Muscle of arm (tissue), 14 donors: ENCODE measurements at places on chromosomes 4 and X.

DNA sequence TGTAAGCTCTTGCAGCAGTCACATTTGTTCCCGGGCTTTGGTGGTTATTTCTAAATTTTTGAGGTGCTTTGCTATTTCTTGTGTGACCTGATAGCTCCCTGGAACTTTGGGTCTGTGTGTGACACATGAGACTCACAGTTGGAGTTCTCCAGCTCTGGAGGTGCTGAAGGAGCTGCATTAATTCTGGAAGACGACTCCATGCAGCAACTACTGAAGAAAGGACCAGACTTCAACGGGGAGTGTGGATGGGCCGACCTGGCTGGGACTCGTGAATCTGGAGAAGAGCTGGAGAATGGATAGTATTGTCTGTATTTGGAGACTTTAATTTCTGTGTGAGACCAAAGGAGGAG lies 1.5 kb downstream of the MRFAP1 start:
- no peak for DNase-seq

- DNase-seq, result no peak
Measured at GRCh38 chr4:184403384-184403781, 71.0 kb downstream of the IRF2 start.

DNA sequence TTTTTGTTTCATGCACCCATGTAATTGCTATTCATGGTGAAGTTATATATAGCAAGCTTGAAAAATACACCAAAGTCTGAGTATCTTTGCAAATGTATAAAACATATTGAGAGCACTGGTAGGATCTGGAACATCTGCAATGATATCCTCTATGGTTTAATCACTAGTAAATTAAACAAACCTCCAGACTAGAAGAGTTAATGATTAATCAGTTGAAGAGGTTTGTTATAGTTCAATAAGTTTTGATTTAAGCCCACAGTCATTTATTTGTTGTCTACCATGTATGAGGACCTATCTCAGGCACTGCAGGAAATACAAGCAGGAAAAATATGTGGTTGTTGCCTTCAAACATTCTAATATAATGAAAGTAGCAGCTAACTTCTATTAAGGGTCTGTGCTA lies 16.5 kb downstream of the CYBB start:
- no peak for DNase-seq

- DNase-seq, result no peak
Measured at GRCh38 chrX:12891915-12892506, 14.4 kb upstream of the TLR8 start.

GRCh38 chr4:6971536-6972374 lies 62.1 kb downstream of the TBC1D14 start:
- DNase-seq, result no peak

GRCh38 chr4:74157154-74157553 lies 764 bp upstream of the MTHFD2L start:
- DNase-seq, result no peak

GRCh38 chr4:185921583-185922555 lies 109.9 kb upstream of the SORBS2 start:
- no peak for DNase-seq

GRCh38 chr4:47068986-47069385 lies 37.6 kb downstream of the GABRB1 start:
- DNase-seq, result no peak

DNA sequence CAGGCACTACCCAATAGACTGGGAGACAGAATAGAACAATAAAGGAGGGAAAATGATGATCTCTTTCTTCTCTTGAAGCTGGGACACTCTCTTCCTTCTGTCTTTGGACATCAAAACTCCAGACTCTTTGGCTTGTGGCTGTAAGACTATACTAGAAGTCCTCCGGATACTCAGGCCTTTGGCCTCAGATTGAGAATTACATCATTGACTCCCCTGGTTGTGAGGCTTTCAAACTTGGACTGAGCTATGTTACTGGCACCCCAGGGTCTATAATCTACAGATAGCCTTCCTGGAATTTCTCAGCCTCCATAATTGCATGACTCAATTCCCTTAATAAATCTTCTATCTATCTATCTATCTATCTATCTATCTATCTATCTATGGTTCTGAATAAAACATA lies 294.2 kb upstream of the CT83 start:
- DNase-seq, result peak; percentile 51

DNA sequence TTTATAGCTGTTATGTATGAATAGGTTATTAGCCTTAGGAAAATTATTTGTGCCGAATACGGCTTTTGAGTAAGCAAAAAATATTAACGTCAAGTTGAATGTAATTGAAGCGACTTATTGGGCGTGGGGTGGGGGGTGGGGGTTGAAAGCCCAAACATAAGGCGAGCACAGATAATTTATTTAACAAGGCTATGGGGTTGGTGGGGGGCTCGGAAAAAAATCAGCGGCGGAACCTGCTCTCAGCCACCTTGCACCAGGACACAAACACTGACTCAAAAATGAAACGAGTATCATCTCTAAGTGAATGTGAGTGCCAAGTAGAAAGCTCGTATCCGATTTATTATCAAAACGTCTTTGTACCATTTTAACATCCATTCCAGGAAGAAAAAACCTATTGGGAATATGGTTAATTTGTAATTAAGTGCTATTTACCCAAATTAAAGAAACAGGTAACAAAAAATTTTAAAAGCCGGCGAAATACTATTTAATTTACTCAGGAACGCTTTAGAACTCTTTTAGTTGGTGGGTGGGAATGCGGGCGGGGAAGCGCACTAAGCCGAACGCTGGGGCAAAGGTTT lies 902 bp upstream of the LARP1B start:
- no peak for DNase-seq

GRCh38 chr4:150411520-150411919 lies 170.4 kb upstream of the MAB21L2 start:
- DNase-seq, result no peak

DNA sequence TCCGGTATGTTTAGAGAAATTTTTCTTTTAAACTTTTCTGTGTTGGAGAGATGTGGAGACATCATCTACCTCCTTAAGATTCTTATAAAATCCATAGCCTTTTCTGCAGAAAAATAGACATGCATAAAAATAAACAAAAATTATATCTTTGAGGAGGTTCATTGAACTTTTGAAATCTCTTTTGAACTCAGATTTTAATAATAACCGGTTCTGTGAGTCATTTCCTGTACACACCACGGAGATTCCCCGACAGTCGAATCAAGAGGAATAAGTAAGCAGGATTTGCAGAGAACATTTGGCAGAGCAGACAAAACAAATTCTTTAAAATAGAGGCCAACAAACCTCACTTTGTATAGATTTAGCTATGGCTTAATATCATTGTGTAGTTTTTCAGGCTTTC lies 918.7 kb upstream of the POU3F4 start:
- peak; percentile 14 for DNase-seq

GRCh38 chr4:140300271-140300970 lies 73.0 kb upstream of the SCOC start:
- DNase-seq, result no peak

DNA sequence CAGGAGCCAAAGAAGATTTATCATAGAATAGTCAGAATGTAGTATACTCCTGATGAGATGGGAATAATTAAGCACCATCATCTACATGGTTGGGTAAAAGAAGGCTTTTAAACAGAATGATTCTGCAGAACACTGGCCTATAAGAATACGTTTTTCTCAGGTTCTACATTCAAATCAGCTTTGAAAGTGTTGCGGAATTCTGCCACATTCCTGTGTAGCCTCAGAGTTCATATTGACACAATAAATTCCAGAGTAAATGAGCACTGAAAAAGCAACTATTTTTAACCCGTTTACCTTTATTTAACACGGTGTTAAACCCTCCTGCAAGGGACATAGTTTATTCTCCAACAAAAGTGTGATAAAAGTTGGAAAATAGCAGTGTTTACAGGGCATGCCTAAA lies 950.2 kb upstream of the SLIT2 start:
- no peak for DNase-seq

GRCh38 chr4:27921231-27921630 lies 1060.6 kb downstream of the STIM2 start:
- DNase-seq, result no peak

- no peak for DNase-seq
Measured at GRCh38 chr4:184898793-184899192, 73.0 kb upstream of the ACSL1 start.

GRCh38 chr4:87949961-87950360 lies 25.6 kb upstream of the SPP1 start:
- DNase-seq, result no peak

DNA sequence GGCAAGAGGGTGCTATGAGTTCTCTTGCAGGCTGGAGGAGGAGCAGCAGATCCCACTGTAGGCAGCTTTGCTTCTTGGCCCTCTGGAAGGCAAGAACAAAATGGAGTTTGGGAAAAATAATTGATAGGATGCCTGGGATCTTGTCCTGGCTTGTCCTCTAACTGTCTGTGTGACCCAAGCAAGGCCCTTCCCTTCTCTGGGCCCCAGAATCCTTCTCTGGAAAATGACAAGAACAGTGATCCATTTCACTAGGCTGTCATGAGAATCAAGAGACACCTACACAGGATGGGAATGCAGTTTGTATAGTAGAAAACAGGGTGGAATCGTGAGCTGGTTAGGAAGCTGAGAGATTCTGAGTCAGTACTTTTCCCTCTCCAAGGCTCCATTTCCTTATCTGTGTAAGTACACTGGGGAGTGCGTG lies 133.3 kb downstream of the PJA1 start:
- no peak for DNase-seq

DNA sequence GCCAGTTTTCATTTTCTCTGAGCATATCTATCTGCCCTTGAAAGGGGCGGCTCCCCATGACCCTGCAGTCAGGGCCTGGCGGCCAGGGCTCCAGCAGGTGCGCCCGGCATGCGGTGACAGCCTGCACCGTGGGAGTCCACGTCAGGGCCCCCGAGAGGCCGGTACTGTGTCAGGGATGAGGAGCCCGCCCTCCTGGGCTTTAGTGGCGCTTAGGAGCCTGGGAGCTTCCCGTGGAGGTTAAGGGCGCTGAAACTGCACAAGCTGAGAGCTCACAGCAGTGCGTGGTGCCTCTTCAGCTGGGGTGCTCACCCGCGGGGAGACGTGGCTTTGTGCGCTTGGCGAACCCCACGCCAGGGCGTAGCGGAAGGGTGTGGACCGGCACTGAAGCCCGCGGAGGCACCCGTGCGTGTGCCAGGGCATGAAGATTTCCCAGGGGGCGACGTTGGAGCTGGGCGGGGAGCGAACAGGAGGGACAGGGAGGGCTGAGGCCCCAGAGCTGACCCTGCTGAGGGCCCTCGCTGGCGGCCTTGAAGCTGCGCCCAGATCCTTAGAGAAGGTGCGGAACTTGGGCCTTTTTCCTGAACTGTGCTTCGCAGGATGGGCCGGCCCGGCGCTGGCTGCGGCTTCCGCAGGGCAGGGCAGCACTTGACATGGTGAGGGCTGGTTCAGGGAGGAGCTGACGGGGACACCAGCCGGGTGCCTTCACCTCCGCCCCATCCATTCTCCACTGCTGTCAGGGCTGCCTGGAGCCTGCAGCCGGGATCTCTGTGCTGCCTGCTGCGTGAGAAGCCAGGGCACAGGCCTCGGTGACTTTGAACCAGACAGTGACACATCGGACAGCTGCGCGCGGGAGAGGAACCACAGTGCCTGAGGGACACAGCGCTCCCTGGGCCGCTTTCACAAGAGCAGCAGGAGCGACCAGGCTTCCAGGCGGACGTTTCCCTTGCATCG lies 32.9 kb downstream of the HTT-AS start:
- peak; percentile 58 for DNase-seq

GRCh38 chr4:89411539-89412309 lies 104.1 kb upstream of the GPRIN3 start:
- DNase-seq, result peak; percentile 25

- no peak for DNase-seq
Measured at GRCh38 chr4:106803083-106803482, 233.0 kb downstream of the DKK2 start.

- peak; percentile 18 for DNase-seq
Measured at GRCh38 chr4:113738251-113738650, 23.3 kb downstream of the CAMK2D start.

DNA sequence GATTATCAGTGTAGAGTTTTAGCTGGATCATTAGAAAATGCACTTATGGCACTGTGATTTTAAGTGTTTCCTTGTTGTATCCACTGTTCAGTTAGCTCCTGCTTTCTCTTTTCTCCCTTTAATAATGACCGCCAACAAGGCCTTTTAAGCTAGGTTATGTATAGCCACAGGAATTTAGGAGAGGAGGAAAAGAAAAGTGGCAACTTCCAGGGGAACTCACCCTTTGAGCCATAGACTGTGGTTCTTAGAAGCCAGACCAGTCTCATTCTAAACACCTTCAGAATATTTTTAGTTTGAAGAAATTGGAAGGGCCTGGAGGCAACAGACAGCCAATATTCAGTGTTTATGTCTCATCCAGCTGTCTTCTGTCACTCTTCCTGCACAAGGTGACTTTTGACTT lies 6.1 kb downstream of the FGF2 start:
- DNase-seq, result no peak

- peak; percentile 47 for DNase-seq
Measured at GRCh38 chr4:100299046-100299840, 109.0 kb upstream of the DDIT4L start.

GRCh38 chrX:30156880-30157560 lies 58.3 kb upstream of the MAGEB2 start:
- DNase-seq, result no peak

DNA sequence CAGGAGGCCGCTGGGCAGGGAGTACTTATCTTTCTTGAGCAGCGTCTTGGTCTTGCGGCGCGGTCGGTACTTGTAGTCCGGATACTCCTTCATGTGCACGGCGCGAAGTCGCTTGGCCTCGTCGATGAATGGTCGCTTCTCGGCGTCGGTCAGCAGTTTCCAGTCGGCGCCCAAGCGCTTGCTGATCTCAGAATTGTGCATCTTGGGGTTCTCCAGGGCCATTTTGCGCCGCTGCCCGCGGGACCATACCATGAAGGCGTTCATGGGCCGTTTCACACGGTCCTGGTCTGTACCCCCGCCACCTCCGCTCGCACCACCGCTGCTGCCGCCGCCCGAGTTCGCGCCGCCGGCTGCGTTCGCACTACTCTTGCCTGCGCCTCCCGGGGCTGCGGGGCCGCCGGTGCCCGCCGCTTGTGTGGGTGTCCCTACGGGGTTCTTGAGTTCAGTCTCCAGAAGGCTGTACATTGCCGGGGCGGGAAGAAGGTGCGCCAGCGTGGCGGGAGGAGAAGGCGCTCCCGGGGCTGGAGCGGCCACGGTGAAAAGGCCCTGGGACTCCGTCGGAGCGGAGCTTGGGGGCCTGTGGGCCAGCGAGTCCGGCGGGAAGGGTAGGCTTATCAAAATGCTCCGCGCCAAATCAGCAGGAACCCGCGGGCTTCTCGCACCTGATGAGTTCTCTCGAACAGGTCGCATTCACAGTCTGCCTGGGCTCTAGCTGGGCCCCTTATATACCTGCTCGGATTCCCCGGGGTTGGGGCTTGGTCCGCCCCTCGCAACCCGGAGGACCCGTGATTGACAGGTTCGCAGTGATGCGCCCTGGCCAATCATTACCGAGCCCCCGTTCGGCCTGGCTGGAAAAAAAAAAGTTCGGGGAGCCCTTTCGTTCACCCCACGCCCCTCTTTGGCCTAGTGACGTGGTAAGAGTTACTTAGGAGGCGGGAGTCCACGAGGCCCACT lies at the start of gene SOX3:
TSS of gene SOX3 (minus strand) at position 699 of the 954 bp plus-strand sequence. CDS start at position 690, 9 bp downstream.
- no peak for DNase-seq

GRCh38 chr4:1778642-1779392 lies 14.3 kb upstream of the FGFR3 start:
- no peak for DNase-seq

DNA sequence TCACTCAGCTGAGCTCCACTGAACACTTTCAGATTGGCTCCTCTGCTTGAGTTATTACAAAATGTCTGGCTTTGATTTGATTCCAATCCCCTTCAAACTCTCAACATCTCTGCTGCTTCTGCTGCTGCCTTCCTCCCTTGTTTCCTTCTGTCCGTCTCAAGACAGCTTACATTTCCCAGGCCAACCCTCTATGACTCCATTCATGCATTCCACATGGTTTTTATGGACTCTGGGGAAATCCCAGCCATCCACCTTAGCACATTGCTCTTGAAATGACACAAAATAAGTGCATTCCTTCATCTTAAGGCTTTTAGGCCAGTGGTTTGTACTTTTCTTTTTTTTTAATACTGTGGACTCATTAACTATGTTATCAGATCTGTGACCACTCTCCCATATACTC lies 68.5 kb upstream of the TMEM164 start:
- DNase-seq, result no peak
